Ammon's horn (tissue), 1 donor: ENCODE measurements at places on chromosomes 2 and 18.

GRCh38 chr2:218031771-218032257 lies 29.0 kb upstream of the TNS1 start:
- no peak for DNase-seq

- no peak for DNase-seq
Observed at GRCh38 chr2:201953396-201953795, 80.3 kb upstream of the FZD7 start.

DNA sequence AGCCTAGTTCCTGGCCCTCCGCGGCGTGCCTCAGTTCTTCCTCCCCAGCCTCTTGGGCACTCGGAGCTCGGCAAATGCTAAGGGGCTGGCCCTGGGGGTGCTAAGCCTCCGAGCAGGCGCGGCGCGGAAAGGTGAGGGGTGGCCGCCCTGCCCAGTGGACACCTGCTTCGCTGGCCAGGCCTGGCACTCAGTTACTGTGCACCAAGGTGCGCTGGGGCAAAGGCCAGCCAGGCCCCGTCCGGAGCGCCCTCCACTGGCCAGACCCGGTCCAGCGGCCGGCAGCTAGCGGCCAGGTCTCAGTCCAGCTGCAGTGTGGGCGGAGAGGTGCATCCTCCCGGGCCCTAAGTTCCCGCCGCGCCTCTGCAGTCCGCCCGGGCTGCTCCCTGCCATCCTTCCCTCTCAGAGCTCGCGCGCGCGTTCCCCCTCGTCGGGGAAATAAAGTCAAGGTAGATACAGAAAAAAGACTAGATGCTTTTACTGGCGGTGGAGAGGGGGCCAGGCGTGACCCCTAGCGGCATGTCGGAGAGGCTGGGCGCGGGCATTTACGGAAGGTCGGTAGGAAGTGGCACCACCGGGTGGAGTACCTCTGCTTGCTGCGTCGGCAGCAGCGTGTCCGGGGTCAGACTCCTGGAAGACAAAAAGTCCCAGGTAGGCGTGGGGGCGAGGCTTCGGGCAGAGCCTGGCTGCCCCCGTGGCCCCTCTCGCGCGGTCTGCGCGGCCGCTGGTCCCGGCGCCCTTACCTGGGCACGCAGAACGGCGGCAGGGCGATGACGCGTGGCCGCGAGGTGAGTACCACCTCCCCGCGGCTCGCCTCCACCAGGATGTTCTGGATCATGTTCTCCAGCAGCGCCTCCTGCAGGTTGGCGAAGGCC lies 9.4 kb upstream of the CRYBA2 start:
- DNase-seq, result no peak

GRCh38 chr2:32200814-32201213 lies 35.1 kb downstream of the SLC30A6 start:
- no peak for DNase-seq

GRCh38 chr2:65067806-65068553 lies 11.8 kb downstream of the CEP68 start:
- no peak for DNase-seq
